ENCODE measurements at places on chromosomes 16 and 17. TPM values are rescaled to one million over a fixed set of nuclear protein-coding genes. Genes with fewer than 3 reads are reported as not detected.

DBNDD1 gene
- polyA plus RNA-seq, result 10.6 TPM

MEOX1 gene
- polyA plus RNA-seq, result 9.9 TPM

DNAH3 gene
- polyA plus RNA-seq, result 0.39 TPM

PDP2 gene
- polyA plus RNA-seq, result 2.6 TPM

PKMYT1 gene
- 15.3 TPM for polyA plus RNA-seq

KCNG4 gene
- polyA plus RNA-seq, result 0.04 TPM

TERB1 gene
- polyA plus RNA-seq, result not detected

TCAP gene
- polyA plus RNA-seq, result 460 TPM

TBC1D3C gene
- not detected for polyA plus RNA-seq

OSGIN1 gene
- polyA plus RNA-seq, result 0.59 TPM

RND2 gene
- polyA plus RNA-seq, result 1.0 TPM

HSD17B2 gene
- polyA plus RNA-seq, result 0.38 TPM

ELOB gene
- 200 TPM for polyA plus RNA-seq

ANKRD40CL gene
- polyA plus RNA-seq, result 0.23 TPM

GPRC5B gene
- polyA plus RNA-seq, result 78.8 TPM

GLIS2 gene
- 22.4 TPM for polyA plus RNA-seq

ZNF830 gene
- 15.1 TPM for polyA plus RNA-seq

IGFALS gene
- 0.57 TPM for polyA plus RNA-seq

KRTAP4-3 gene
- not detected for polyA plus RNA-seq

GRAP gene
- polyA plus RNA-seq, result 2.4 TPM

RBBP6 gene
- 40.4 TPM for polyA plus RNA-seq

TMED6 gene
- polyA plus RNA-seq, result 1.0 TPM

KRTAP1-1 gene
- polyA plus RNA-seq, result not detected

C17orf113 gene
- polyA plus RNA-seq, result 1.3 TPM

MYO15A gene
- 0.78 TPM for polyA plus RNA-seq

MT1M gene
- 0.43 TPM for polyA plus RNA-seq

MPO gene
- polyA plus RNA-seq, result 20.0 TPM

KRTAP9-9 gene
- not detected for polyA plus RNA-seq

YPEL2 gene
- polyA plus RNA-seq, result 14.2 TPM

TAT gene
- polyA plus RNA-seq, result not detected

SYCE1L gene
- polyA plus RNA-seq, result 7.6 TPM

ATP2A3 gene
- 6.8 TPM for polyA plus RNA-seq

ABCC12 gene
- polyA plus RNA-seq, result 0.56 TPM

AARS1 gene
- polyA plus RNA-seq, result 62.5 TPM

TBC1D3D gene
- 3.9 TPM for polyA plus RNA-seq

PLCD3 gene
- polyA plus RNA-seq, result 29.9 TPM

DCTN5 gene
- polyA plus RNA-seq, result 47.3 TPM

CARD14 gene
- polyA plus RNA-seq, result 0.28 TPM

DDX52 gene
- polyA plus RNA-seq, result 14.9 TPM

RARA gene
- 61.1 TPM for polyA plus RNA-seq

RCVRN gene
- polyA plus RNA-seq, result 0.93 TPM

MEFV gene
- 0.25 TPM for polyA plus RNA-seq

ALOX12B gene
- polyA plus RNA-seq, result not detected

CCR7 gene
- 0.17 TPM for polyA plus RNA-seq

HSD11B2 gene
- 7.7 TPM for polyA plus RNA-seq

CAMTA2 gene
- 22.6 TPM for polyA plus RNA-seq

PROCA1 gene
- 5.5 TPM for polyA plus RNA-seq

KRT12 gene
- 0.15 TPM for polyA plus RNA-seq

SCGB1C2 gene
- polyA plus RNA-seq, result not detected

TIGD7 gene
- 10.4 TPM for polyA plus RNA-seq

ZNF232 gene
- 8.4 TPM for polyA plus RNA-seq
